Stimulated activated CD8-positive, alpha-beta memory T cell treated with anti-CD3 and anti-CD28 coated beads, Interleukin-7, amount 100 ng/mL, for 4 hours (primary cell): ENCODE measurements at places on chromosomes 12 and 14.

DNA sequence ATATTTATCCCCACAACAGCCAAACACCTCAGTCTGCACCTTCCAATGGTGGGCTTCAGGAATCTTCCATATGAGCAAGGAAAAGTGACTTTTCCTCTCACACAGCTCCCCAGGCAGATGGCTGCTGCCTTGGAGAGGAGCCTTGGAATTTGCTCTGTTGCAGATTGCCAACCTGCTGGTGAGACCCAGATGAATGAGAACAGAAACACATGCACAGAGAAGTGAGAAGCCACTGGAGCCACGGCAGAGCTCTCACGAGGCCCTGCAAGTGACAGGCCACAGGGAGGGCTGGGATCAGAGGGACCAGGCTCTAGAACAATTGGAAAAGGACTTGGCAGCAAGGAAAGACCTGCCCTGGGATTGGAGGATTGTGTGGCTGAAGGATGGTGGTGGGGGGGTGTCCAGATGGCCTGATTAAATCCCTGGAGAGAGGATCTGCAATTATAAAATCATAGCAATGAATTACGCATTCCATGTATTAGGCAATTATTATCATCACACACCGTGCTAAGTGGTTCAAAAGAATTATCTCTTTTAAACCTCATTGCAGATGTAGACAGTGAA, 84.9 kb upstream of the PWP1 start:
- no peak for DNase-seq

DNA sequence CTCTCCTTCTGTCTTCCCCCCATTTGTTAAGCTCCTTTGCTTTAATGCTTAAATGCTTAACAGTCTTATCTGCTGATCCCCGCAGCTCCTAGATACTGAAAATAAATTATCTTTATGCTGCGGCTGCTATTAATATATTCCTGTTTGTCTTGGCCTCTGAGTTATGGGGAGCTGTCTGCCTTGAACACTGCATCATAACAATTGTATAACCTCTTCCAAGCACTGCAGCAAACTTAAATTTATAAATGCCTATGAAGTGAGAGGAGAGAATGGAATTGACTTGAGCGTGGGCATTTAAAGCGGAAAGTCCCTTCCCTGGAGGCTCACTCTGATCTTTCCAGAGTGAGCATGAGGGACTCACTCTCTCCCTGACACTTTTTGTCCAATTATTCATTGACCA, 23.1 kb upstream of the DCP1B start:
- no peak for DNase-seq

DNA sequence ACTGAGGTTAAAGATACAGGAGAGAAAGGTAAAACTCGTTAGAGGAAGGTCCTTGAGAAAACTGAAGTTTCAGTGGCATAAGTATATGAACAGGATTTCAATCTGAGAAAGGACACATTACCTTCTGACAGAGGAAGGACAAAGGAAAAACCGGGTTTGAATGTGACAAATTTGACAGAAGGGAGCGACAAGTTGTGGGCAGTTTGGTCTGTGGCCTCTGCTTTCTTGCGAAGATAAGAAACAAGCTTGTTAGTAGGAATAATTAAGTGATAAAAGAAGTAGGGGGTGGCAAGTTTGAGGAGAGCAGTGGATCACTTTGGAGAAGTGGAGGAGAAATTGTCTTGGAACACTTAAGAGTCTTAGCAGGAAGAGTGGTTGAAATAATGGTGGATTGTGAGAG, 5.1 kb downstream of the MON2 start:
- no peak for DNase-seq

- no peak for DNase-seq
These were observed 90.4 kb downstream of the PPP2R5C start for GRCh38 chr14:101851736-101852405.

DNA sequence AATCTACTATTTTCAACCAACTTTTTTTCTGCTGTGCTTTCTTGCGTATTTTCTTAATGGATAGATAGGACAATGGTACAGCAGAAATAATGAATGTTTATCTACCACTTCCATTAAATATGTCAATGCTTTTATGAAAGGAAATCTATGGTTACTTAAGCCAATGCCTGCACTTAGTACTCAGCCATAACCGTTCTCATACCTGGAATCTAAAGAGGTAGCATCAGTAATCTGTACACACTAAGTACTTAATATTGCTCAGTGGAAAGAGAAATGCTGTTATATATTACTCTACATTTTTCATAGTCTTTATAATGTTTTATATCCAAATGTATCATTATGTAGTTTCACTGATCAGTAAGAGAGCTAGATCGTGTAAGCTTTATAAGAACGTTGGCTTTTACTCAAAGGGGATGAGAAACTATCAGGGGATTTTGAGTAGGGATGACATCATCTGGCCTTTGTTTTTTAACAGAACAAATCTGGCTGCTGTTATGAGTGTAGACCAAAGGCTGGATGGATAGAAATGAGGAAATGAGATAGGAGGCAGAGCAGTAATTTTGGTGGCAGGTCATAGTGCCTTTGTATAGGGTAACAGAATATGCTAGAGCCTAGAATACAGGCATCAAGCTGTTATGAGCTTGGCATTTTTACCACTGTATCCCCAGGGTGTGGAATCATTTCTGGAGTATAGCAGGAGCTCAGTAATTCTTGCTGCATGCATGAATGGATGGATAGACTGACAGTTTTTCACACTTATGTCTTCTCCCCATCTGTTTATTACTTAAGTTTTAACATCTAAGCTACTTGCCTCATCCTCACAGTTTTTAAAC, 34.0 kb downstream of the ALG10B start:
- DNase-seq: no peak

DNA sequence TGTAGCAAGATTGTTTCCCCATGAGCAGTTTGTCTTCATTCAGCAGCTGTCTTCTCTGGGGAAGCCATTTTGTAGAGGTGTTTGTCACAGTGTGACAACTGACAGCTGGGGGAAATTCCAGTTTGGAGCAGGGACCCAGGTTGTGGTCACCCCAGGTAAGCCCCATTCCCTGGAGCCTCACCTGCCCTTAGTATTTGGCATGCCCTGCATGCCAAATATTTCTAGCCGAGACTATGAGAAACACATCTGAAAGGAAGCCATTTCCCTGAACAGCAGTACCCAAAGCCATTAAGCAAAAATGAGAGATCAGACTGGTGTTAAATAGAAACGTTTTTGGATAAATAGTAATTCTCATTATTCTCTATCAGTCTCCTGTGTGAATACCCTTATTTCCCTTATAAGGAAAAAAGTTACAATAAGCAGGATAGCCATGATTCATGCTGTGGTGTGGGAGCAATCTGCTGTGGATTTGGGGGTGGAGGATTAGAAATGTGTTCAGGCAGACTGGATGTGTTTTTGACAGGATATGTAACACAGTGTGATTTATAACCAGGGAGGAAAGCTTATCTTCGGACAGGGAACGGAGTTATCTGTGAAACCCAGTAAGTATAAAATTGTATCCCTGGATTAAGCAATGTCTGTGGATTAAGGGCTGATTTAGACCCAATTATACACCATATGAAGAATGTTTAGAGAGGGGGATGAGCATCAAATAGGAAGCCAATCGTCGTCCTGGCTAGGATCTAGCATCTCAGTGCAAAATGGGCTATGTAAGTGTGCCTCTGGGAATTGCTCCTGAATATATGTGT, 68.9 kb downstream of the DAD1 start:
- DNase-seq: no peak

GRCh38 chr12:119683413-119683812, 15.5 kb downstream of the PRKAB1 start:
- DNase-seq: no peak
